Left lung (tissue), 14 donors: ENCODE measurements at places on chromosomes 1 and 21. TPM values are rescaled to one million over a fixed set of nuclear protein-coding genes. Genes with fewer than 3 reads are reported as not detected.

The CNKSR1 gene
- 21.8 TPM for polyA plus RNA-seq

DNA sequence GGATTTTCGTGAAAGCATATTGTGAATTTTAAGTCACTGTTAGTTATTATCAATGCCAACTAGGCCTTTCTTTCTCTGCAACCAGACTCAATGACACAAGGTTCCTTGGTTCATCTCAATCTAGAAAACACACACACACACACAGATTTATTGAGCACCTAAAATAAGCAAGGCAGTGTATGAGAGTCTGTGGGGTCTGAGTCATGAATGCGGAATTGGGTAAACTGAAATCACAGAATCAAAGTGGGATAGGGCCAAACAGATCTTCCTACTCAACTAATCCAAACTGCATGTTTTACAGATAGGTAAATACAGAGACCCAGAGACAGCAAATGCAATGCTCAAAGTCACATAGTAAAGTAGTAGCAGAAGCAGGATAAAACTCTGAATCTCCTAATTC lies 48.5 kb upstream of the NRDC start:
- DNase-seq, result no peak

GRCh38 chr1:165857046-165857801 lies 29.8 kb downstream of the UCK2 start:
- DNase-seq, result no peak

DNA sequence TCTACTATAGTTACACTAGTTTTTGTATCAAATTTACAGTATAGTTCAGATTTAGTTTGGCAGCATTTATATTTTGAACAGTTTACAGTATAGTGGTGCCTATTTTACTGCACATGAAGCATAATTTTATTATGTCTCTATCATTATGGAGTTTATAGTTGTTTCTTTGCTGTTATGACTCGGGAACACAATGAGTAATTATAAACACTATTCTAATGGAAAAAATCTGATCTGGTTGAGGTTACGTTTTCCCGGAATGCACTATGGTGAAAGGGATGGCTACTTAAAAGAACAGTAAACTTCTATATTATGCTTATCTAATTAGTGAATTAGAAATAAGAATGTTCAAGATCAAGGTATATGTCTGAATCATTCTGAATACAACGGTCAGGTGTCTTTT lies 10.6 kb downstream of the LCA5L start:
- DNase-seq, result no peak

- no peak for DNase-seq
These were observed 155.9 kb downstream of the DISP1 start for GRCh38 chr1:222970711-222971110.

- DNase-seq, result no peak
These were observed 18.3 kb downstream of the CLIC6 start for GRCh38 chr21:34687065-34687464.

DNA sequence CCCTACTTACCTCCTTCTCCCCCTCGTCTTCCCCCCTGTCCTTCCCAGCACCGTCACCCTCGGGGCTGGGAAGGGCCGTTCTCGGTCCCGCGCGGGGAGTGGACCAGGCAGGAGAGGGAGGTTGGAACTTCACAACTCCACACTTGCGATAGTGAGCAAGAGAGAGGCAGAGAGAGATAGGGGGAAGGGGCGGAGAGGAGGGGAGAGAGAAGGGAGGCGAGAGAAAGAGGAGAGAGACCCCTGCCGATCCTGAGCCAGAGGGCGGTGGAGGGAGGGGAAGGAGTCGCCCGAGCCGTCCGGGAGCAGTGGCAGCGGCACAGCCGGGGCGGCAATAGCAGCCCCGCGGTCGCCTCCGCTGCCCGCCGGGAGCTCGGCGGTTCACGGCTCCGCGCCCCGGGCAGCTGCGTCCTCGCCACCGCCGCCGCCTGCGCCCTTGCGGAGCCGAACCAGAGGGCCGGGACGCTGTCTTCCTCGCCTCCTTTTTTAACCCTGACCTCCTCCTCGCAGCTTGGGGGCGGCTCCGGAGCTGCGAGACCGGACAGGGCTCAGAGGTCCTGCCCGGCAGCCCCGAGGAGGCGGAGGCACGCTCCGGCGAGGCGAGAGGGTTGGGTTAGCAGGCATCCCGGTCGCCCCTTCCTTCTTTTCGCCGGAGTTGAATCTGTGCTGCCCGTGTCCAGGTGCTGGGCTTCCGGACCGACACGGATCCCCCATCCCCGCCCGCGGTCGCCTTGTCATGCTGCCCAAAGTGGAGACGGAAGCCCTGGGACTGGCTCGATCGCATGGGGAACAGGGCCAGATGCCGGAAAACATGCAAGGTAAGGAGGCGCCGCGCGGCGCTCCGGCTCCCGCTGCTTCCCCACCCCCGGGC lies 11.7 kb downstream of the NR5A2 start:
- DNase-seq, result no peak

DNA sequence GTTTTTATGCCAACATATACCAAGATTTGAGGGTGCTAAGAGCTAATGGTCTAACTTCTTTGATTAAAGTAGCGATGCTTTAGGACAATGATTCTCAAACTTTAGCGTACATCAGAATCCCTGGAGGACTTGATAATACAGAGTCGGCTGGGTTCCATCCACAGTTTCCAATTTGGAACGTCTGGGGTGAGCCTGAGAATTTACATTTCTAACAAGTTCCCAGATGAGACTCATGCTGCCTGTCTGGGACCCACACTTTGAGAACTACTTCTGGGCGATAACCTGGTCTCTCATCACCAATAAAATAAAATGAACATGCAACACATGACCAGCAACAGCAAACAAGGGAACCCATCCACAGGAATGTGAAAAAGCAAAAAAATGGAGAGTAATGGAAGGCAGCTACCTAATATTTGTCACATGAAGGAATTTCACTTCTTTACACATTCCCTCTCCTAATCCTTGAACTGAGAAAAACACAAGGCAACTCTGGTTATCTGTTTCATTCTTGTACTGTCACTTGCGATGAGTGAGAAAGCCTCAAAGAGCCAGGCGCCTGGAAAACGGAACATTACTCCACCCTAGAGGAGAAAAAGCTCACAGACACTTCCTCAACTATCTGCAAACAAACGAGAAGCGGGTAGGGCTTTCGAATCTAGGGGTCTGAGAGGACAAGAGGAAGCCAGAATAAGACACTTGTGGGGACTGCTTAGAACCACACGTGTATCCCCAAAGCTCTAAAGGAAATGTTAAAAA lies 14.0 kb downstream of the HSF2BP start:
- peak; percentile 80 for DNase-seq

The KCNA3 gene
- 0.81 TPM for polyA plus RNA-seq

DNA sequence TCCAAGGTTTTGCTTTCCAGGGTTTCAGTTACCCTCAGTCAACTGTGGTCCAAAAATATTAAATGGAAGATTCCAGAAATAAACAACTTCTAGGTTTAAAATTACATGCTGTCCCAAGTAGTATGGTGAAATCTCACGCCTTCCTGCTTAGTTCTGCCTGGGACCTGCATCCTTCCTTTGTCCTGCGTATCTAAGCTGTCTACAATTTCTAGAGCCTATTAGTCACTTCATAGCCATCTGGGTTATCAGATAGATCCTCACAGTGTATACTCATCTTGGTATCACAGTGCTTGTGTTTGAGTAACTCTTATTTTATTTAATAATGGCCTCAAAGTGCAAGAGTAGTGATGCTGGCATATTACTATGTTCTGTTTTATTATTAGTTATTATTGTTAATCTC lies 157.7 kb downstream of the ROR1 start:
- DNase-seq, result no peak

DNA sequence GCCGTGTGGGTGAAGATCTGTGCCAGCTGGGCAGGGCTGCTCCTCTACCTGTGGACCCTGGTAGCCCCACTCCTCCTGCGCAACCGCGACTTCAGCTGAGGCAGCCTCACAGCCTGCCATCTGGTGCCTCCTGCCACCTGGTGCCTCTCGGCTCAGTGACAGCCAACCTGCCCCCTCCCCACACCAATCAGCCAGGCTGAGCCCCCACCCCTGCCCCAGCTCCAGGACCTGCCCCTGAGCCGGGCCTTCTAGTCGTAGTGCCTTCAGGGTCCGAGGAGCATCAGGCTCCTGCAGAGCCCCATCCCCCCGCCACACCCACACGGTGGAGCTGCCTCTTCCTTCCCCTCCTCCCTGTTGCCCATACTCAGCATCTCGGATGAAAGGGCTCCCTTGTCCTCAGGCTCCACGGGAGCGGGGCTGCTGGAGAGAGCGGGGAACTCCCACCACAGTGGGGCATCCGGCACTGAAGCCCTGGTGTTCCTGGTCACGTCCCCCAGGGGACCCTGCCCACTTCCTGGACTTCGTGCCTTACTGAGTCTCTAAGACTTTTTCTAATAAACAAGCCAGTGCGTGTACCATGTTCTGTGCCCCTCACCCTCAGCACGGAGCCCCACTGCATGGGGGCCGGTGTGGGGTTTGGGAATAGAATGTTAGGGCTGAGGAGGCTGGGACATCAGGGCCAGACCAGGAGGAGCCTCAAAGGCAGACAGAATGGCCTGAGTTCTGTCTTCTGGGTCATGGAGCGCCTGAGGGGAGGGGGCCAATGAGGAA lies 21.3 kb downstream of the SERINC2 start:
- no peak for DNase-seq

DNA sequence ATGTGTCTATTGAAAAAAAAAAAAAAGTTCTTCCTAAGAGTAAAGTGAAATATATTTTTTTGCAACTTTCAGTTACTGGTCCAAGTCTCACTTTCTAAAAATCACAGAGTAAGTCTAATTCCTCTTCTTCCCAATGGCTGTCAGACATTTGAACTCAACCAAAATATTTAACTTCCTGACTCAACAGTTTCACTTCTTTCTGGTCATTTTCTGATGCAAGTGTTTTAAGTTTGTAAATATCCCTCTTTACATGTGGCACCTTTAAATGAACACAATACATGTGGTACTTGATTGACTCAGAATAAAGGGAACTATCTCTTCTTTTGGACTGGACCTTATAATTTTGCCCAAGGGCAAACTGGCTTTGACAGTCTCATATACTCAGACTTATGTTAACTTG lies 76.7 kb downstream of the ASH1L start:
- no peak for DNase-seq

The PLCH2 gene
- 2.3 TPM for polyA plus RNA-seq

The EDEM3 gene
- 30.0 TPM for polyA plus RNA-seq

The NEGR1 gene
- polyA plus RNA-seq, result 3.3 TPM

The SUSD4 gene
- polyA plus RNA-seq, result 26.2 TPM

GRCh38 chr1:54811739-54812655 lies 10.9 kb upstream of the TTC22 start:
- peak; percentile 22 for DNase-seq

The AQP10 gene
- polyA plus RNA-seq, result 0.31 TPM

DNA sequence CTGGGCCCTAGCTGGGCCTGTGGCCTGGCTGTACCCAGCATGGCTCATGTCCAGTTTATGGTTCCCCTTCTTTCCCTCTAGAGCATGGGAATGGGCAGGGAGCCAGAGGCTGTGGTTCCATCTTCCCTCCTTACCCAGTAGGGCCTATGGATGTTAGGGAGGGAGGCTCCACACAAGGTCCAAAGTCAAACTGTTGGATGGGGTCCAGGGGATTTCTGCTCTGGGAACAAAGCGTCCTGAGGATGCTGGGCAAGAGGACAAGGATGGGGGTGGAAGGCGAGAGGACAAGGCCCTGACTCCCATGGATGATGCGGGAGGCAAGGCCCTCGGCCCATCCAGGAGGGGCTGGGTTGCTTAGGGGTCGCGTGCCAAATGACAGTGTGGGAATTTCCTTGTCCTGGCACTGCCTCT lies 17.3 kb downstream of the CSF1 start:
- no peak for DNase-seq

GRCh38 chr1:158329733-158330132 lies 1.6 kb downstream of the CD1B start:
- DNase-seq, result no peak

DNA sequence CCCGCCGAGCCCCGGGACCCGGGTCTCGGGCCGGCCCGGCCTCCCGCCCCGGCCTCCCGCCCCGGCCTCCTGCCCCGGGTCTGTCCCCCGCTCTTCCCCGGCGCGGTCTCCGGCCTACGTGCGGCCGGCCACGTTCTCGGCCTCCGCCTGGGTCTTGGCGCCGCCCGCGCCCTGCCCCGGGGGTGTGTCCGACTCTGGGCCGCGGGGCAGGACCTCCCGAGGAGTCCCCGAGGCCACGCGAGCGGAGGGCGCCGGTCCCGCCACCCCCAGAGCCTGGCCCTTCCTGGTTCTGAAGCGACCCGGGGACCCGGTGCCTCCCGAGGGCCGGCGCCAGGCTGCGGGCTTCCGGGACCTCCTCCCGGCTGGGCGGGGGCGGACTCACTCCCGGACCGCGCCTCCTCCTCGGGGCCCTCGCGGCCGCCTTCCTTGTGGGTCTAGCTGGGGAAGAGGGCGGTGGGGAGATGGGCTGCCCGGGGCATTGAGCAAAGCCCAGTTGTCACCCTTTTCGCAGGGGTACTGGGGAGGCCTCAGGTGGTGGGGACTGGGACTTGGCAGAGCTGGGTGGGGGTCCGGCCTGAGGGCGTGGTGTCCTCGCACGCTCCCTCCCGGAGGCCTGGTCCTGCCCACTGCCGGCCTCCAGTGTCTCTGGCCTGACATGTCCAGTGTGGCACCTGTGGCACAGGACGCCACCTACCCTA lies 558 bp downstream of the PFKL start:
- DNase-seq, result peak; percentile 95

DNA sequence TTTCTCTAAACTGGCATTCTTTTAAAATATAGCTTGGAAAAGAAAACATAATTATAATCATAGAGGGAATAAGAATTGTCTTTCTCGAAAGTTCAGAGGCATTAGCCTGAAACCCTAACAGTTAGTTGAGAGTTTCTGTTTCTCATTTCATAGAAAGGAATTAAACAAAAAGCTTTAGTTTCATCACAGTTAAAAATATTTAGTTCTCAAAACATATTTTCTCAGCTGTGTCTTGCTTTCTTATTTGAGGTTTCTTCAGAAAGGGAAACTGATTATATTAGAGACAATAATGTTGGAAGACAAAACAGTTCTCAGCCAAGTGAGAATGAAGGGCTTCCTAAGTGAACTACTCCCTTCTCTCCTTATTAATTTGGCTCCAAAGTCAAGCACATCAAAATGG lies 75.4 kb upstream of the C1orf105 start:
- no peak for DNase-seq

GRCh38 chr1:234961456-234962339 lies 166.9 kb downstream of the TOMM20 start:
- DNase-seq, result no peak

DNA sequence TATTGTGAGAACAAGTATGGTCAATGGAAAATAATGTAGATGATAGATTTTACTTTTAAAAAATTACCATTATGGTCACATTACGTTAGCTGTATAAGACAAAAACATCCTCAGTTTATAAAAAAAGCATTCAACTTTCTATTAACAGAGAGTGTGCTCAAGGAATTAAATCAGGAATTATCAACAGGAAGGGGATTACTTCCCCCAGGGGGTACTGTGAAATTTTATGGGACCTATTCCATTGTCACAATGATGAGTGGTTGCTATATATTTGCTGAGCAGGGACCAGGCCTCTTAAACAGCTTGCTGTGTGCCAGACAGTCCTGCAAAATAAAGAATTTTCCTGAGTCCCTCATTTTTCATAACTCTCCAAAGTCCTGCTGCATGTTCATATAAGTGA lies 21.2 kb downstream of the JAM2 start:
- DNase-seq, result no peak
